ENCODE measurements at places on chromosomes 5 and 9. TPM values are rescaled to one million over a fixed set of nuclear protein-coding genes. Genes with fewer than 3 reads are reported as not detected.

GRCh38 chr9:6781476-6781875 is 23.7 kb downstream of the KDM4C start:
- no peaks in the 10 kb centered on the region for H3K27me3 ChIP-seq
- no peaks in the 10 kb centered on the region for H3K36me3 ChIP-seq
- no peak overlapping the region for H3K4me3 ChIP-seq
- H3K4me1 ChIP-seq, result peaks cover 81% of the 10 kb centered on the region
- no peak for DNase-seq

- DNase-seq, result no peak
- no peak overlapping the region for H3K27ac ChIP-seq
- no peaks in the 10 kb centered on the region for H3K36me3 ChIP-seq
- H3K27me3 ChIP-seq, result no peaks in the 10 kb centered on the region
- H3K4me3 ChIP-seq, result no peak overlapping the region
- H3K4me1 ChIP-seq, result no peaks in the 10 kb centered on the region
Measured at GRCh38 chr5:84433461-84433860, 48.8 kb upstream of the EDIL3 start.

- no peaks in the 10 kb centered on the region for H3K36me3 ChIP-seq
- peak overlapping the region; percentile 86 for H3K27ac ChIP-seq
- DNase-seq, result peak; percentile 27
- no peak overlapping the region for H3K4me3 ChIP-seq
- no peaks in the 10 kb centered on the region for H3K27me3 ChIP-seq
- peaks cover 38% of the 10 kb centered on the region for H3K4me1 ChIP-seq
Measured at GRCh38 chr5:42813533-42813932, 1.8 kb upstream of the SELENOP start.

DNA sequence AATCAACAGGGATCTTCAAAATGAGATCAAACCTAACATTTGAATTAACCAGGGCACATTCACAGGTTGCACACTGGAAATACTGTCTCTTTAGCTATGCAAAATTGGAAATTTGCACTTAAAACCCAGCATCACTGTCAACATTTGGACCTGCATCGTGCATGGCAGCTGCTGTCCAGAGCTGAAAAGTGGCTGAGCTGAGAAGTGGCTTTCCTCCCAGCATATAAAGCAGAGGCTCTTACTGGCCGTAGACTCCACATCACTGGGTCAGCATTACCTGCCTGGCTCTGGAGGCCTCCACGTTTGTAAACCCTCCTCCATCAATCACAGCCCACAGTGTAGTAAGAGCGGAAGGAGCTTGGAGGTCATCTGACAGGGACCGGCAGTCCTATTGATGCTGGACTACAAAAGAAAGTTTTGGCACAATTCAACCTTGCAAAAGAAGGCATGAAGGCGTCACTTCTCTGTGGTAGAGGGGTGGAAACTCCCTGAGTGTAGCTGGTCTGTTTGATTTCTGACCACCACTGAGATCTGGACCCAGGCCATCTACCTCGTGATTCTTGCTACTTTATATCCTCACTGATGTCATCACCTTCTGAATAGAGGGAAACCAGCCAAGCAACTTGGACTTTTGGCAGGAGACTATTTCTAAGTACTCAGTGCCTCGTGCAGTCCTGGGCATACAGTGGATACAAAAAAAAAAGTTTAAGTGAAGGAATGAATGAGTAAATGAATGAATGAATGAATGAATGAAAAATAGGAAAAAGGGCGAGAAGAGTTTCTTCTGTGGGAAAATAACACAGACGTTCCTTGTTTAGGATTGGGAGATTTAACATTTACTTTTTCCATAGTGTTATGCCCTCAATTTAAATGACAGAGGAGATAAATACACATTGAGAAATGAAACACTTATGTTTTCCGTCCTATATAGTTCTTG is 14.8 kb downstream of the RASEF start:
- no peaks in the 10 kb centered on the region for H3K36me3 ChIP-seq
- H3K4me1 ChIP-seq, result no peaks in the 10 kb centered on the region
- H3K27me3 ChIP-seq, result no peaks in the 10 kb centered on the region
- peak overlapping the region; percentile 8 for H3K27ac ChIP-seq
- peak; percentile 35 for DNase-seq

Gene FSTL4
- total RNA-seq, result not detected

- no peak overlapping the region for H3K27ac ChIP-seq
- H3K27me3 ChIP-seq, result no peaks in the 10 kb centered on the region
- no peaks in the 10 kb centered on the region for H3K36me3 ChIP-seq
- no peak overlapping the region for H3K4me3 ChIP-seq
Measured at GRCh38 chr9:134304690-134305089, 21.6 kb upstream of the RXRA start.

Gene EQTN
- total RNA-seq, result not detected

DNA sequence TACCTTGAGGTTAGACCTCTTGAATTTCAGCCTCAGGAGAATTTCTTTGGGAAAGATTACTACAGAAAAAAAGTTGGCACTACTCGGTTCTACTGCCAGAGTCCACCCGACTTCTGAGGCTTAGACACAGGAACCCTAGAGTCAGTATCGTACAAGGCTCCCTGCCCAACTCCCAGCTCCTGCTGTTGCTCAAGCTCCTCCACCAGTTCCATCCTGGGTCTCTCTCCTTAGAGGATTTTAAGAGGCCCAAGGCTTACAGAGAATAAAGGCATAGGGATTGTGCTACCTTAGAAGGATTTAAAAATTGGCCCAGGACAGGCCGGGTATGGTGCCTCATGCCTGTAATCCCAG is 29.0 kb upstream of the SSBP2 start:
- H3K27me3 ChIP-seq, result no peaks in the 10 kb centered on the region
- DNase-seq, result no peak
- no peak overlapping the region for H3K4me3 ChIP-seq
- no peaks in the 10 kb centered on the region for H3K36me3 ChIP-seq
- H3K4me1 ChIP-seq, result peaks cover 11% of the 10 kb centered on the region

- no peak overlapping the region for H3K27ac ChIP-seq
- H3K4me1 ChIP-seq, result no peaks in the 10 kb centered on the region
- DNase-seq, result no peak
Measured at GRCh38 chr5:71872311-71872864, 153.3 kb downstream of the CARTPT start.

DNA sequence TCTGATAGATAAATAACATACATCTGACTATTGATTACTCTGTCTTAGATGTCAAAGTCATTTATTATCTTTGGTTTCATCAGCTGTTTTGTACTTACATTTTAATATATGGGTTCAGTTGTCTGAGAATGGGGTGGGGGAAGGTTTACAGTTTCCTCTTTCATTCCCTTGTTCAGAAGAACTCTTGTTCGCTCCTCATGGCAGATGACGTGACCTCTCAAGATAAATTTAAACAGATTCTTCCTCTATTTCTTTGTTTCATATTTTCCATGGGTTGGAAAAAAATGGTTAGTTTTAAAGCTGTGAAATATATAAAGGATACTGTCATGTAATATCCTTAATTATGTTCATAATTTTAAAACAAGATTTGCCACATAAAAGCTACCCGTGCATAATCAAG is 61.4 kb downstream of the TSSK1B start:
- peaks cover 5% of the 10 kb centered on the region for H3K4me1 ChIP-seq
- DNase-seq, result no peak
- no peak overlapping the region for H3K27ac ChIP-seq
- H3K27me3 ChIP-seq, result no peaks in the 10 kb centered on the region
- no peaks in the 10 kb centered on the region for H3K36me3 ChIP-seq
- H3K4me3 ChIP-seq, result no peak overlapping the region

DNA sequence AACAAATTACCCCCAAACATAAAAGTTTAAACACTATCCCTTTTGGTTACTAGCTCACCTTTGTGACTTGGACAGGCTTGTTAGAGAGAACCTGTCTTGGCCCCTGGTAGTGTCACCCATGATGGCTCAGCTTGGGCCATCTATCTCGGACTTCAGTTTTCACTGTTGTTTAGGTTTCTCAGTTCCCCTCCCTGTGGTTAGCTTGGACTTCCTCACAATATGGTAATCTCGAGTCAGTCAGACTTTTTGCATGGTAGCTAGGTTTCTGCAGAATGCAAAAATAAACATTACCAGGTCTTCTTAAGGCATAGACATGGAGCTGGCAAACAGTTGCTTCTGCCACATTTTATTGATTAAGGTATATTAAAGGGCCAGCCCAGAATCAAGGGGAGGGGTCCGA is 324.3 kb upstream of the RORB start:
- H3K36me3 ChIP-seq, result no peaks in the 10 kb centered on the region
- H3K4me3 ChIP-seq, result no peak overlapping the region
- no peaks in the 10 kb centered on the region for H3K4me1 ChIP-seq

Gene ST8SIA4
- 3.6 TPM for total RNA-seq

GRCh38 chr9:20297646-20298084 is 324.6 kb downstream of the MLLT3 start:
- H3K27ac ChIP-seq, result peak overlapping the region; percentile 36
- H3K4me3 ChIP-seq, result no peak overlapping the region
- DNase-seq, result no peak
- H3K36me3 ChIP-seq, result no peaks in the 10 kb centered on the region

Gene LIX1
- total RNA-seq, result not detected

GRCh38 chr5:12399868-12400267 is 495.6 kb upstream of the CTNND2 start:
- H3K4me1 ChIP-seq, result no peaks in the 10 kb centered on the region
- H3K27me3 ChIP-seq, result no peaks in the 10 kb centered on the region
- H3K4me3 ChIP-seq, result no peak overlapping the region
- no peak overlapping the region for H3K27ac ChIP-seq
- no peaks in the 10 kb centered on the region for H3K36me3 ChIP-seq

- peak; percentile 75 for DNase-seq
- H3K4me1 ChIP-seq, result peaks cover 65% of the 10 kb centered on the region
- no peaks in the 10 kb centered on the region for H3K27me3 ChIP-seq
- peak within 1 kb of the TSS; percentile 76 for H3K27ac ChIP-seq
- H3K4me3 ChIP-seq, result peak within 1 kb of the TSS; percentile 54
Measured at GRCh38 chr9:122370869-122371755, at the start of gene PTGS1. TSS of gene PTGS1 (plus strand) at chr9:122371024. CDS start at chr9:122371085, 61 bp downstream.

Gene ECPAS
- 77.1 TPM for total RNA-seq

GRCh38 chr5:146208916-146209522 is 5.6 kb downstream of the RBM27 start:
- H3K4me3 ChIP-seq, result no peak overlapping the region
- DNase-seq, result no peak
- no peak overlapping the region for H3K27ac ChIP-seq
- no peaks in the 10 kb centered on the region for H3K36me3 ChIP-seq
- H3K4me1 ChIP-seq, result peaks cover 93% of the 10 kb centered on the region

DNA sequence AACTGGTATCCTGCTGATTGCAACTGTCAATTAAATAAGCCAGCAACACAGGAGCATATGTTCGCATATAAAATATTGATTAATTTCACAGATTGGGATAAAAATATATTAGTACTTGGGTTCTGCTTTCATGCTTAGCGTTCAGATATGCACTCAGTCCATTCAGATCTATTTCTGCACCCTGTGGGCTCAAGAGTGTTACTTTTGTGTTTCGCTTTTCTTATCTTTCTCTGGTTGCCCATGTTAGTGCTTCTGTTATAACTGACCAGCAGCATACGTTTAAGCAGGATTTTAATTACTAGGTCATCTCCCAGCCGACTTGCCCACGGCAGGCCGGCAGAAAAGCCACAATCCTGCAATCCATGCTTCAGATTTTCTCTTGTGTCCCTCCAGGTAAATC is 289.1 kb downstream of the EBF1 start:
- H3K4me1 ChIP-seq, result peaks cover 11% of the 10 kb centered on the region
- H3K27ac ChIP-seq, result no peak overlapping the region
- DNase-seq, result no peak
- no peaks in the 10 kb centered on the region for H3K27me3 ChIP-seq
- no peak overlapping the region for H3K4me3 ChIP-seq
- no peaks in the 10 kb centered on the region for H3K36me3 ChIP-seq

Gene ITK
- total RNA-seq, result 4.1 TPM

DNA sequence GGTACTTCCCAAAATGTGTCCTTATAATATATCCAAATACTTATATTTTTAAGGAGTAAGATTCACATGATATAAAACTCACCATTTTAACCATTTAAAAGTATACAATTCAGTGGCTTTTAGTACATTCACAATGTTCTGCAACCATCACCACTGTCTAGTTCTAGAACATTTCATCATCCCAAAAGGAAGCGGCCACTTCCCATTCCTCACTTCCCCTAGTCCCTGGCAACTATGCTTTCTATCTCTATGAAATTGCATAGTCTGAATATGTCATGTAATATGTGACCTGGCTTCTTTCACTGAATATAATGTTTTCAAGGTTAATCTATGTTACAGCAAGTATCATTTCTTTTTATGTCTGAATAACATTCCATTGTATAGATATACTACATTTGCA is 615.1 kb upstream of the SGCD start:
- H3K36me3 ChIP-seq, result no peaks in the 10 kb centered on the region
- H3K4me3 ChIP-seq, result no peak overlapping the region
- H3K4me1 ChIP-seq, result no peaks in the 10 kb centered on the region
- DNase-seq, result no peak
- H3K27ac ChIP-seq, result no peak overlapping the region
- H3K27me3 ChIP-seq, result no peaks in the 10 kb centered on the region

- DNase-seq, result no peak
- H3K27ac ChIP-seq, result no peak overlapping the region
- H3K27me3 ChIP-seq, result no peaks in the 10 kb centered on the region
- no peaks in the 10 kb centered on the region for H3K4me1 ChIP-seq
- H3K36me3 ChIP-seq, result no peaks in the 10 kb centered on the region
Measured at GRCh38 chr5:92177926-92178487, 794.9 kb upstream of the ARRDC3 start.

GRCh38 chr9:100125910-100126309 is 26.9 kb downstream of the INVS start:
- no peaks in the 10 kb centered on the region for H3K4me1 ChIP-seq
- no peaks in the 10 kb centered on the region for H3K27me3 ChIP-seq
- H3K36me3 ChIP-seq, result peaks cover 14% of the 10 kb centered on the region
- no peak overlapping the region for H3K27ac ChIP-seq

DNA sequence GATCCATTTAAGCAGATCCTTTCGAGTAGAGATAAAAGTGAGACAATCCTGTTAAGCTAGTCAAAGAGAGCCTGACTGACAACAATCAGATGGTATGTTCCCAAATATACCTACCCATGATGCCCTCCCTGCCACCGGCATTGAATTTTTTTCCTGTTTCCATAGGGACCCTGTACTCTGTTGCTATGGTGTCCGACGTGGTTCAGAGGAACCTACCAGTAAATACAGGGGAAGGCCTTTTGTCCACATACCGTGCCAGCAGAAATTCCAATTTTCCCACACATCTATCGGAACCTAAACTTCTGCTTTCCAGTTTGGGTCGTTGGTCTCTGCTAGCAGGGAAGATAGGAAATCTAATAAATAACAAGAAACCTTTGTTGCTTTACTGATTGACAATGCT is 64.7 kb downstream of the MEGF10 start:
- no peaks in the 10 kb centered on the region for H3K27me3 ChIP-seq
- DNase-seq, result no peak
- no peaks in the 10 kb centered on the region for H3K36me3 ChIP-seq
- H3K4me1 ChIP-seq, result no peaks in the 10 kb centered on the region

- DNase-seq, result no peak
- no peaks in the 10 kb centered on the region for H3K27me3 ChIP-seq
- H3K27ac ChIP-seq, result no peak overlapping the region
- peaks cover 6% of the 10 kb centered on the region for H3K4me1 ChIP-seq
- H3K36me3 ChIP-seq, result no peaks in the 10 kb centered on the region
Measured at GRCh38 chr5:38585816-38586215, 29.4 kb upstream of the LIFR start.
